Left cardiac atrium (tissue), 4 donors: ENCODE measurements at places on chromosomes 16 and 17. TPM values are rescaled to one million over a fixed set of nuclear protein-coding genes. Genes with fewer than 3 reads are reported as not detected.

Gene ABCA10
- 5.7 TPM for total RNA-seq

Gene WSB1
- total RNA-seq: 119 TPM

Gene MAPT
- 24.0 TPM for total RNA-seq

Gene TEX19
- not detected for total RNA-seq

Gene HOXB1
- not detected for total RNA-seq

Gene FZD2
- 4.3 TPM for total RNA-seq
